NCI-H345 (cell line): ENCODE measurements at places on chromosomes 5 and 9.

DNA sequence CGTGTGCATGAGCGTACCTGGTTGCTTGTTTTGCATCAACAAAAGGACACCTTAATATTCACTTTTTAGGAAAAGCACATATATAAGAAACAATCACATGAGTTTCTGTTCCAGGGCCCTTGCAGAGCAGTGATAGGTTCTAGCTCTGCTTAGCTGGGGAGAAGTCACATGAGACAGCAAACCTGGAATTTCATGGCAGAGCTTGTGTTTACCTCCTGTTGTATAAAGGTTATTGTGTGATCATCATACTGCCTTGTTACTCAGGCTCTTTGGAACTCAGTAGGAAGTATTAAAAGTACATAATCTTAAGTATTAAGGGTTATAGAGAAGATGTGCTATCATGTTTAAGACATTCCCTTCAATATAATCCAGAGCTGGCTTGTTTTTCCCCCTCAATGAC, 18.0 kb upstream of the VLDLR start:
- no peak for DNase-seq

DNA sequence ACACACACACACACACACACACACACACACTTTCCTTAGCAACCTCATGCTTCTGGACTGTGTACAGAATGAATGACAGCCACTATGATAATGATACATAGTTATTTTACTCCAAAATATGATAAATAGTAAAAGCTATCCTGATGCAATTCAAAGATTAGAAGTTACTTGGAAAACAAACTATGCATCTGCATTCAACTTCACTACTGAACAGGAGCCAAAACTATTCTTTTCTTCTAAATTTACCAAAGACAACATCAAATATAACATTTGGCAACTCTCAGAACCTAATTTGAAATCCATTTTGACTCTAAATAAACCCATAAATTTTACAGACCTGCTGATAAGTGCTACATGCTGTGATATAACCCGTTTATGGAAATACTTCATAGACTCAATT, 33.3 kb downstream of the GLIS3 start:
- no peak for DNase-seq

GRCh38 chr5:50965654-50966375, 299.4 kb downstream of the PARP8 start:
- peak; percentile 60 for DNase-seq

GRCh38 chr9:129567329-129567728, 53.6 kb downstream of the C9orf50 start:
- DNase-seq = no peak

- DNase-seq = no peak
Measured at GRCh38 chr5:10251405-10251804, 1.3 kb downstream of the CCT5 start.

GRCh38 chr5:128241051-128241695, 157.6 kb downstream of the SLC12A2 start:
- no peak for DNase-seq

DNA sequence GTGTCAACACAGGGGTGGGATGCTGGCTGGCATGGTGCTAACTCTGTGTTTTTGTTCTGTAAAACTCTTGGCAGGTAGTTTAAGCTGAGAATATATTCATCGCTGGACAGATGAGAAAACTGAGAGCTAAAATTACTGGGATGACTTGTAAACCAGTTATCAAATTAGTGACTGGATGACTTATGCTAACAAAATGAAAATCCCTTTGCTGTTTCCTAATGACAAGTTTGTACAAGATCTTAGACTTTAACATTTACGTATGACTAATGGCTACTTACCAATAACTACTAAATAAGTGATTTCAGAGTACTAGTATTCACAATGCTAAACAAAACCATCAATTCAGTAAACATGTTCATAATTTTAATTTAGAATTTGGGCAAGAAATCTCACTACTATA, 854.8 kb upstream of the ARRDC3 start:
- DNase-seq = no peak

- peak; percentile 41 for DNase-seq
Measured at GRCh38 chr5:1294835-1295649, at the start of gene TERT. Gene TERT (minus strand): TSS chr5:1295068. CDS start chr5:1294989, 79 bp downstream.

GRCh38 chr5:93330506-93330905, 250.5 kb downstream of the NR2F1-AS1 start:
- no peak for DNase-seq

GRCh38 chr5:82335806-82336205, 57.7 kb upstream of the RPS23 start:
- no peak for DNase-seq
